PC-9 (cell line): ENCODE measurements at places on chromosomes 2 and 18. TPM values are rescaled to one million over a fixed set of nuclear protein-coding genes. Genes with fewer than 3 reads are reported as not detected.
A peak's percentile ranks its signal among the peaks of the same experiment; 100 is the strongest.

DNA sequence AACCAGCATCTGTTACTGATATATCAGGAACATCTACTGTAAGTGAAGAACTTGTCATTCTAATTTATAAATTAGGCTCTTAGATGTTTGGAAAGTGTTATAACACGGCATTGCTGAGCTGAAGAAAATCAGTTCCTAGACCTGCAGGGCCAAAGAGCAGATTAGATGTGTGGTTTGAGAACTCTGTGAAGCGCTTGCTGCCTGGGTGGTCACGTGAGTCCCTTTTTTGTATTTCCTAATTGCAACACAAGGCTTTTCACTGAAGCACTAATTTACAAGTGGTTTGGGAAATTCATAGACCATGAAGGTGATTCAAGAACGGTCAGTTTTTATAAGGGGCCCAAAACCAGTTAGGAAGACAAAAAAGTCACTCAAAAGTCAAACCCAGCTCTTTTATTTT lies 106.9 kb upstream of the SP3 start:
- H3K4me1 ChIP-seq = no peaks in the 10 kb centered on the region
- H3K27me3 ChIP-seq = no peaks in the 10 kb centered on the region
- H3K36me3 ChIP-seq = peaks cover 15% of the 10 kb centered on the region; the same call in 1 of the 2 replicates

- no peaks in the 10 kb centered on the region for H3K36me3 ChIP-seq
- no peak for DNase-seq
- no peak overlapping the region for H3K27ac ChIP-seq
- no peak overlapping the region for H3K4me3 ChIP-seq
These were observed 275.4 kb upstream of the HS6ST1 start for GRCh38 chr2:128593879-128594650.

DSG4 gene
- total RNA-seq = not detected in 2 replicates

MOCOS gene
- 22.7 and 30.4 TPM in 2 replicates for total RNA-seq

OXER1 gene
- not detected in 2 replicates for total RNA-seq

NOL4 gene
- not detected in 2 replicates for total RNA-seq

EMILIN1 gene
- total RNA-seq = 0.83 and 1.6 TPM in 2 replicates

GRCh38 chr2:189018631-189019030 lies 44.5 kb downstream of the COL3A1 start:
- no peaks in the 10 kb centered on the region; the same call in 1 of the 2 replicates for H3K4me1 ChIP-seq
- no peaks in the 10 kb centered on the region for H3K27me3 ChIP-seq

- no peak for DNase-seq
- H3K27ac ChIP-seq = no peak overlapping the region
- no peaks in the 10 kb centered on the region for H3K36me3 ChIP-seq
- no peak overlapping the region for H3K4me3 ChIP-seq
These were observed 154.5 kb downstream of the AGPS start for GRCh38 chr2:177547122-177547521.

GRCh38 chr2:175169191-175169590 lies 1.2 kb upstream of the ATF2 start:
- H3K4me1 ChIP-seq = peaks cover 20% of the 10 kb centered on the region
- H3K36me3 ChIP-seq = no peaks in the 10 kb centered on the region
- no peaks in the 10 kb centered on the region for H3K27me3 ChIP-seq

GRCh38 chr18:3450012-3450798 lies at the start of gene TGIF1:
TSS of gene TGIF1 (plus strand) at chr18:3450172. CDS start at chr18:3450490, 318 bp downstream.
- peaks cover 39% of the 10 kb centered on the region for H3K4me1 ChIP-seq
- peak within 1 kb of the TSS; percentile 83 for H3K4me3 ChIP-seq
- peaks cover 9% of the 10 kb centered on the region; the same call in 1 of the 2 replicates for H3K36me3 ChIP-seq

DNA sequence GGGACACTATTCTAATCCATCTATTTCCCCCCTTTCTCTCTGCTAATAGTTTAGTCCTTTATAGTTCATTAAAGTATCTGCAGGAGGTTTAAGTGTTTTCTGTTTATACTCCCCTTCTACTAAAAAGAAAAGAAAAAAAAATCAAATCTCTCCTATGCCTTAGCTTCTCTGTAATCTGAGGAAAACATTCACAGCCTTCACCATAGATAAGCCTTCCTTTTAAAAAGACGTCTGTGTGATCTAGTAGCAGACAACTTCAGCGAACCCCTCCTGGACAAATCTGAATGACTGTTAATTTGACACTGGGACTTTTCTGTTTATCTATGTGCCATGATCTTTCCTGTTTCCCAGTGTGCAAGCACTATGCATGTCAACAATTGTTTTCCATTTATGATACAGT lies 70.4 kb upstream of the CDH19 start:
- H3K27me3 ChIP-seq = no peaks in the 10 kb centered on the region
- no peaks in the 10 kb centered on the region for H3K4me1 ChIP-seq
- H3K4me3 ChIP-seq = no peak overlapping the region
- no peaks in the 10 kb centered on the region for H3K36me3 ChIP-seq

RNF144A gene
- total RNA-seq = 0.94 and 1.1 TPM in 2 replicates

- no peaks in the 10 kb centered on the region for H3K27me3 ChIP-seq
- no peak overlapping the region for H3K4me3 ChIP-seq
- H3K36me3 ChIP-seq = no peaks in the 10 kb centered on the region
These were observed 272.9 kb downstream of the SLC8A1 start for GRCh38 chr2:40178971-40179370.

C1D gene
- total RNA-seq = 22.3 and 24.8 TPM in 2 replicates
